ENCODE measurements at places on chromosomes 6 and 20. TPM values are rescaled to one million over a fixed set of nuclear protein-coding genes. Genes with fewer than 3 reads are reported as not detected.

The DEFB132 gene
- not detected for total RNA-seq

The SLC22A7 gene
- not detected for total RNA-seq

The CLIC5 gene
- 5.0 TPM for total RNA-seq

The CST4 gene
- total RNA-seq: not detected

The RUNX2 gene
- total RNA-seq: 8.1 TPM
